GM12865 (cell line): ENCODE measurements at places on chromosomes 7 and 10.

DNA sequence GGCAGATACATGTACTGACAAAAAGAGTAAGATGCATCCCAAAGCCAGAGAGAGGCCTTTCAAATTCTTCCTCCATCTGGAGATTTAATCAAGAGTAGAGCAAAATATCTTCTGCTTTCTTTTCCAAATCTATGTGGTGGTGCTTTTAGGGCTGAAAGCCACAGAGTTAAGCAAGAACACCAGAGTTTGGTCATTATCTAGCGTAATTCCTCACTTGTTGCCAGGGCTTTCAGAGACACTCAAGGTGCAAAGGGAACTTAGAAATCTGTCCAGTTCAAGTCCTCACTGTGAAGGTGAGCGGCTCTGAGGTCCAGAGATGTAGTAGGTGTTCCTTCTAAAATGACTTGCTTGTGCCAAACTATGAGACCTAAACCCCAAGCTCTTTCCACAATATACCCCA is 10.9 kb upstream of the NFE2L3 start:
- DNase-seq = no peak

GRCh38 chr7:35677582-35678356 is 17.2 kb downstream of the HERPUD2 start:
- DNase-seq = no peak

DNA sequence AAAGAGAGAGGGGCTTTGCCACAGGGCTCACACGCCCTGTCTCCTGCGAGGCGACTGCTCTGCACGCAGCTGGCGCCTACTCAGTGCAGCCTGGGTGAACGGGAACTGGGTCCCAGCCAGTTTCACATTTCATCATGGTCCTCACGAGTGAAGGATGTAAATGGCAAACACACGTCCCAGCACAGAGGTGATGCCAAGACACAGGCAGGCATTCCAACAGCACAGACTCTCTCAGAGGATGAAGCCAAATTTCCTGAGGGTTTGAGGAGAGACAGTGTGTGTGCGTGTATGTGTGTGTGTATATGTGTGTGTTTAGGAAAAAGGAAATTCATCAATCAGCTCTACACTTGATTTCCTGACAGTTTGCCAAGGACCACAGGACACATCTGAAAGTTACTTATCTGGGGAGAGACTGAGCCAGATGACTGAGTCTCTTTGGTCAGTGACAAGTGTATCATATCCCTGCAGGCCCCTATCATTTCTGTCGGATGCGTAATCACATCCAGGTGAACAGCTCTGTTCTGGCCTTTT is 53.9 kb downstream of the CHST15 start:
- DNase-seq = no peak

GRCh38 chr10:3935141-3935540 is 150.1 kb upstream of the KLF6 start:
- peak; percentile 92 for DNase-seq

GRCh38 chr10:1094112-1095057 is 38.2 kb downstream of the WDR37 start:
- peak; percentile 16 for DNase-seq

- DNase-seq = peak; percentile 55
Observed at GRCh38 chr7:2508327-2509215, 11.0 kb upstream of the LFNG start.

- DNase-seq = no peak
Observed at GRCh38 chr10:25959540-25960232, 25.7 kb downstream of the MYO3A start.

DNA sequence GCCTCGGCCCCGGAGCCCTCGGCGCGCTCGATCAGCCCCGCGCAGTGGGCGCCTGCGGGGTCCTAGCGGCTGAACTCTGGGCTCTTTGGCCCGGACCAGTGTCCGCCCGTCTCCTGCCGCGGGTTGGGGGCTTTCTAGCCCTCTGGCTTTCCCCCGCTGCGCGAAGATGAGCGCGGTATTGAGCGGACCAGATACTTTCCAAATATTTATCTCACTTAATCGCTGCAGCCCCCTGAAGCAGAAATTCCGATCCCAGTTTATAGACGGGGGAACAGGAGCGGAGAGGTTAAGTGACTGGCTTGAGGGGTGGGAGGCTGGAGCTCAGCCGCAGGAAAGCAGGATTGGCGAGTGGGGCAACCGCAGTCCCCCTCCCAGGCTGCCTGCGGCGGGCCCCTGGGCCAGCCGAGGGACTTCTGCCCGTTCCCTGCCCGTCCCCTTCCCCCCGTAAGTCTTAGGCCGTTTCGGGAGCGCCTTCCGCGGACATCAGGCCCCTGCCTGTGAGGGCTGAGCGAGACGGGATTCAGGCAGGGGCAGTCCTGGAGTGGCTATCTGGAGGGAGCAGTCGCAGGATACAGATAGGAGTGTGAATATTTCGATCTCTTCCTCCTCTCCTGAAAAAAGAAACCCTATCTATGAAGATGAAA is 565 bp downstream of the STRIP2 start:
- DNase-seq = peak; percentile 5

- DNase-seq = no peak
Observed at GRCh38 chr7:37439653-37440026, 9.0 kb downstream of the ELMO1 start.

DNA sequence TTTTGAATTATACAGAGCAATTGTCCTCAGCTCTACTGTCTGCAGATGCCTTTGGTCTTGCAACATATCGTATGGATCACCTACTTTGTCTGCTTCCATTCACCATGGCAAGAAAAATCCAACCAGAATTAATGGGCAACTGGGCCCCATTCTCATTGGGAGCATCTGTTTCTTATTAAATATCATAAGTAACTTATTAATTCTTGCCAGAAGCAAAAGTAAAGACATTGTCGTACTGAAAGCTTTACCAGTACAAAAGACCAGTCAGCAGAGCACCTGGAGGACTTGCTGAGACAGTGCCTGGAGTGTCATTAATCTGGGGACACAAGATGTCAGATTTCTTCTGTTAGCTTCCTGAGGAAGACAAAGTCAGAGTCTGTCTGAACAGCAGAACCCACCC is 404.5 kb downstream of the INHBA start:
- no peak for DNase-seq

- DNase-seq = no peak
Observed at GRCh38 chr7:85164376-85164775, 22.5 kb downstream of the SEMA3D start.

DNA sequence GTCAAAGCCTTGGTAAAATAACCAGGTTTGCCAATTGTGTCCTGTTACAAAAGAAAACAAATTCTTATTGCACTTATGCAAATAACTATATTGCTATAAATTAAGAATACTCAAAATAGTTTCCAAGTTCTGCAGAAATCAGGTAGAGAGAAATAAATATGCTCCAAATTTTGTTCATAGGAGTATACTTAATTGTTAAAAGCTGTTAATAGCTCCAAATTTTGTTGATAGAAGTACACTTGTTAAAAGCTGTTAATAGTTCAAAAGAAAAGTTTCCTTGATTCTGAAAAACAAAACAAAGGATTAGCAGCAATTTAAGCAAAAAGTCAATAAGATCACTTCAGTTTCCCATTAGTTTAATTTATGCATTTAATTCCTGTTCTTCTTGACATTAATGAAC is 46.4 kb upstream of the ZNF138 start:
- DNase-seq = no peak

- no peak for DNase-seq
Observed at GRCh38 chr10:77210645-77211044, 427.0 kb downstream of the KCNMA1 start.
